ENCODE measurements at places on chromosomes 5 and 9.

DNA sequence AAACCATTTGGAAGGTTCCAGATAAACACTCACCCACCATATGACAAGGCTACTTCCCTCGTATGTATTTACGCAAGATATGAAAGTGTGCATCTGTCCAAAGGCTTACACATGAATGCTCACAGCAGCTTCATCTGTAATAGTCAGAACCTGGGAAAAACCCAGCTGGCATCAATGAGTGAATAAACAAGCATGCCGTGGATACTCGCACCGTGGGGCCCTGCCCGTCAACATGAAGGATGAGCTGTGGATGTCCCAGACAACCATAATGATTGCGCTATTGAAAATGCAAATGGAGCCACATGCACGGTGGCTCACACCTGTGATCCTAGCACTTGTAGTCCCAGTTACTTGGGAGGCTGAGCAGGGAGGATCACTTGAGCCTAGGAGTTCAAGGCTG is 60.6 kb upstream of the FCN1 start:
- DNase-seq = no peak

- DNase-seq = no peak
Observed at GRCh38 chr5:14959399-14960119, 88.0 kb upstream of the ANKH start.

DNA sequence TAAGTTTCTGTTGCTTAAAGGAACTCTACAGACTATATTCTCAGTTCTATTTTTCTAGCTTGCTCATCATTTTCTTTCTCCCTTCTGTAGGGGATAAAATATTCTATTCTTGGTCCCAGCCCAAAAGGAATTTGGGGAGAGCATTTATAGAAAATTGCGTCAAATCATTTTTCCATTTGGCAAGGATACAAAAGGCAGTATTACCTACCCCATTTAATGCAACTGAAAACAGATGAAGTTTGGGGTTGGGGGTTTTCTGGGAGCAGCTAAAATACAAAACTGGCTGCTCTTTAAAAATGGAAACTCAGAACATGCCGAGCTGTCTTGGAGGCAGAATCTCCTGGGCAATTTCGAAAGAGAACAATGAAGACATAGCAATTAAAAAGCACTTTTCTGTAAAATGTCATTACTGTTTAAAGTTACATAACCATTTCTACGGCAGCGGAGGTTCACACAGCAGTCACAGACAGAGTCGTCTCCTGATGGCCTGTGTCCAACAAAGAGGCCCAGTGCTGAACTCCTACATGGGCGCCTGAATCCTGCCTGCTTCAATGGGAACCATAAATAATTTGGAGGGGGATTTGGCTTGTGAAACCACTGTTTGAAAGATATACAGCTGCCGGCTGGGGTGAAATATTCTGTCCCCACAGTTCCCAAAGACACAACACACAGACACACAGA is 152.4 kb downstream of the BRINP1 start:
- no peak for DNase-seq

DNA sequence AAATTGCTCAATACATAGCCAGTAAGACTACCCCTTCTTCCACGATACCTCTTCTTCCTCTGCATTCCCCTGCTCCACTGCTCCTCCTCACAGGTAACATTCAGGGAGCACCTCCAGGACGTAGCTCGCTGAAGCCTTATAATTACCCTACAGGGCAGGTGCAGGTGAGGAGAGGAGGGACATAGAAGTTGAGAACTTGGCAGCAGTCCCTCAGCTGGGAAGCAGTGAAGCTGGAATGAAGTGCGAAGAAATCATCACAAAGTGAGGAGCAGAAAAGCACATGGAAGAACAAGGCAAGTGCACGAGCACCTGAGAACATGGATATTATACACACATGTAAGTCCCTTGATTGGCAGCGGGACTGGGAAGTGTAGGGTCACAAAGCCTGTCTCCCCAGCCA is 118.2 kb downstream of the HSD17B3 start:
- DNase-seq = no peak

GRCh38 chr9:83598487-83598886 is 24.5 kb upstream of the IDNK start:
- no peak for DNase-seq

DNA sequence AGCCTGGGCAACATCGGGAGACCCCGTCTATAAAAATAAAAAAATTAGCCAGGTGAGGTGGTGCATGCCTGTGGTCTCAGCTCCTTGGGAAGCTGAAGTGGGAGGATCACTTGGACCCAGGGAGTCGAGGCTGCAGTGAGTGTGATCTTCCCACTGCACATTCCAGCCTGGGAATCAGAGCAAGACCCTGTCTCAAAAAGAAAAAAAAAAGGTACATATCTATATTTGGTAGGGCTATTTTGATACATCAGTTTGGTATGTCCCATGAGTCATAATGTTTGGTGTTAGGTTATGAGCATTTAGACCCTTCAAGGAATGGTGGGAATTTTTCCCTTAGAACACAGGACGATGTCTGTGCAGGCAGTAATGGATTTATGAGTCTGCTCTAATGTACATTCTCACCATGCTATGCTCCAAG is 55.3 kb upstream of the POU4F3 start:
- no peak for DNase-seq

- DNase-seq = no peak
Observed at GRCh38 chr5:169273451-169273850, 27.5 kb downstream of the SLIT3 start.

DNA sequence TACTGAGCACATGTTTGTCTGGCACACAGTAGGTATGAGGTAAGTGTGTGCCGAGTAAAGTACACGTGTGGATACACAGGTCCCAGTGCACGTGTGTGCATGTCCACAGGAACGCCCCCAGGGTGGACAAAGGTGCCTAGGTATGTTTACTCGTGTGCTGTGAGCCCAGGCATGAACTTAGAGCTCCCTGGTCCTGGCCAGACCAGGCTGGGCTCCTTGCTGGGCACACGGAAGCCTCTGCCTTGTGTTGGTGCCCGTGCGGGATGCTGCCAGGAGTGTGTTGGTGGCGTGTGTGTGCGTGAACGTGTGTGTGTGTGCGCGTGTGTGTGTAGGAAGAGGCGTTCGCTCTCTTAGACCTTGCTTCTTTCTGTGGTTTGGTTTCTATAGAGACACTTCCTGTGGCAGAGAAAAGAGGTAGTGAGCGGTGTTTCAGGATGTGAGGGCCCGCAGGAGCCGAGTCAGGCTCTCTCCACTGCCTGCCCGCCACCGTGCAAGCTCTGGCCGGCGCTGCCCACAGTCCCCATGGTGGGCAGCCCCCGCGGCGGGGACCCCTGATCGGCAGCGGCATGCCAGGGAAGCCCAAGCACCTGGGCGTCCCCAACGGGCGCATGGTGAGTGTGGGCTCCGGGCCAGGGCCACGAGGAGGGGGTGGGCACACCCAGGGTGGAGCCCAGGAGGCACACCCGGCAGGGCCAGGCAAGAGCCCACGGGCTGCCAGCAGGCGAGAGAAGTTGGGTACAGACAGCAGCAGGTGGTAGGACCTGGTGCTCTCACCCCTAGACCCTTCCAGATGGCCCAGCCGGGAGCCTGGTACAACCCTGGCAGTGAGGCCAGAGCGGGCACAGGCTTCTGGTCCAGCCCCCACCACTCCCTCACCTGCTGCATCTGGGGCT is at the start of gene RGS14:
Gene RGS14, plus strand, starts transcription at position 466 of the 893 bp plus-strand sequence. Its CDS starts 101 bp downstream, at position 567.
- DNase-seq = peak; percentile 72

- DNase-seq = no peak
Observed at GRCh38 chr5:138148811-138149210, 9.6 kb upstream of the NME5 start.

DNA sequence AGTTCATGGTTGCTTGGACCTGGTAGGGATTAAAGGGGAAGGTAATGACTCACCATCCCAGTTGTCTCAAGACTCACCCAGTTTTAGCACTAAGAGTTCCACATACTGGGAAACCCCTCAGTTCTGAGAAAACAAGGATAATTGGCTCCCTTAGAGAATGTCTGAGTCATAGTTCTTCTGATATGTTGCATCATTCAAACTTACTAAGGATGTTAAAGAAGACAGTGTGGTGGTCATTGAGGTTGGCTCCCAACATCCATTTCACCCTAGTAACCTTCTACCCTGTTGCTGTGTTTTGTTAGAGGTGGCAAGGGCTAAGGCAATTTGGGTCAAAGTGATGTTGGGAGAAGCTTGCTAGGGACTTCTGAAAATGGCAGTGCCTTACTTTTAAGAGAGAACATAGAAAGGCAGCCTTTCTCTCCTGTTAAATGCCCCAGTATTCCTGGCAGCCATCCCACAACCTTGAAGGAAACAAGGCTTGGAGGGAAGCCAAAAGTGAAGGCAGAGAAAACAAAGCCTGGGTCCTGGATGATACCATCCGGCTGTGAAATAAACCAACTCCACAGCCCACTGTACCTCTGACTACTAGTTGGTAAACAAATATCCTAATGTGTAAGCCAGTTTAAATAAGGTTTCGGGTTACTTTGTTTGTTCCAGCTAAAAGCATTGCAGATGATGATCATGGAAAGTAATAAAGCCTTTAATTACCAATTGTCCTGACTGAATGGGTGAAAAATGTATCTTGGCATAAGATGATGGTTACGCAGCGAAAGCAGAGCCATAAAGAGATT is 80.4 kb upstream of the ADAMTSL1 start:
- no peak for DNase-seq

DNA sequence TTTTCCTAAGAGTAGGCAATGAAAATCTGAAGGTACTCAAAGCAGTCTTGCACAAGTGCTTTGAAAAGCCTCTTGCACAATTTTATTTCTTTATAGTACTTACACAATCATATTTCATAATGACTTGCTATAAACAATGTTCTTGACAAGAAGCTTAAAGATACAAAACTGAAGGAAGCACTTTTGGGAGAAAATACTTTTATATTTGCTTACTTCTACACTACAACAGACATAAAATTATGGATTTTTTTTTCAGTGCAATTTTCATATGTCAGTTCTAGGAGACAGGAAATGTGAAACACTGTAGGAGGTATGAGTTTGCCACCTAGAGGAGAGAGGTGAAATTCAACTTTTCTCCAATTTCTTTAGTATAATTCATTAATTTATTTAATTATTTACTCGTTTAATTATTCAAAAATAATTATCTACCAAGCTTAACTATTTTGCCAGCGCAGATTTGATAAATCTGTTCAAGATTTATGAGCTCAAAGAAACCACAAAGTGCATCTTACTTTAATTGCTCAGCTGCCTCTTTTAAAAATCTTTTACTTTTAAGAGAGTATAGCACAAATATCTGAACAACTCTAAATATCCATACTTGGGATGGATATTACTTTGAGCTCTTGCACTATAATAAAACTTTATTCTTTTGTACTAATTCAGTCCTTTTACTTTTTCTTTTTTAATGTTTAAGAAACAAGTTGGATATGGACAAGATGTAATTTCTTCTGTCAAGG is 29.0 kb upstream of the CDKN2B start:
- no peak for DNase-seq

DNA sequence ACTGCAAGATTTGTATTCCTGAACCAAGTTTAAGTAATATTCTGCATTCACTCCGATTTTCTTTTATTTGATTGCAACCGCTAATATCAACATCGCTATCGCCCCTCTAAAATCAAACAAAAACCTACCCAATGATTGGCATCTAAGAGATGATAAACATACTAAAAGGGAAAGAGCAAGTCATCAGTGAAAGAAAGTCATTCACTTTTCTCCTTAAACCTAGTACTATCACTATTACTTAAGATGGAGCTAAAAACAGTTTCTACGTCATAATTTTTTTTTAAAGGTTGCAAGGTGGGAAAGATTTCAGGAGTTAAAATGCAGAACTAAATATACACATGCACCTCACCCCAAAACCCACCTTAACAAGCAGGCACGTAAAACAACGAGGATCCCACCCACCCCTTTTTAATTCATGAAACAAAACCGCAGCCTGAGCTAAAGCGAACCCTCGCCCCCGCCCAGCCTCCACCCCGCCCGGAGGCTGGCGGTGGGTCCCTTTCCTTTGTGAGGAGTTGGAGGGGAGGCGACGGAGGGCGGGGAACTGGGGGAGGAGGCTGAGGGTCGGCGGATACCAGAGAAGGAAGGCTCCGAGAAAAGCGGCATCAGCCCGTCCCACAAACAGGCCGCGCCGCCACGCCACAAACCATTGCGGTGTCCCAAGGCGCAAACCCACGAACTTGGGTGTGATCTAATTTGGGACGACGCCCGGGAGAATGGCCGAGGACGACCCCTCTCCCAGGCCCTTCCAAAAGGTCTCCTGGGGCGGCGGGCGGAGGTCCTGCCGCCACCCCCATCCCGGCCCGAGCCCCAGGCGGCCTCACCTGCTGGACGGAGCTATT is 861 bp downstream of the UBQLN1 start:
- peak; percentile 72 for DNase-seq

DNA sequence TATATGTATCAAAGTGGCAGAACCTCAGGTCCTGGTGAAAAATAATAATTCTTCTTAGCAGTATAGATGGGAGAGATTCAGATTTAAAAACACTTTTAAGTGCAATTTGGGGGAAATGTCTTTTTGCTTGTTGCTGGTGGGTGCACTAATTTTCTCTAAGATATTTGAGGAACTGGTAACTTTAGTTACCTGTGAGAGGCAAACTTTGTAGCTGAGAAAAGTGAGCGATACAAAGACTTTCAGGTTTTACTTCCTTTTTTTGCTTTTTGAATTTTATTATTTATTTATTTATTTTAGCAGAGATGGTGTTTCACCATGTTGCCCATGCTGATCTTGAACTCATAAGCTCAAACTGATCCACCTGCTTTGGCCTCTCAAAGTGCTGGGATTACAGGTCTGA is 303.1 kb upstream of the PTGER4 start:
- no peak for DNase-seq

GRCh38 chr5:169988947-169989346 is 8.7 kb upstream of the INSYN2B start:
- DNase-seq = no peak

DNA sequence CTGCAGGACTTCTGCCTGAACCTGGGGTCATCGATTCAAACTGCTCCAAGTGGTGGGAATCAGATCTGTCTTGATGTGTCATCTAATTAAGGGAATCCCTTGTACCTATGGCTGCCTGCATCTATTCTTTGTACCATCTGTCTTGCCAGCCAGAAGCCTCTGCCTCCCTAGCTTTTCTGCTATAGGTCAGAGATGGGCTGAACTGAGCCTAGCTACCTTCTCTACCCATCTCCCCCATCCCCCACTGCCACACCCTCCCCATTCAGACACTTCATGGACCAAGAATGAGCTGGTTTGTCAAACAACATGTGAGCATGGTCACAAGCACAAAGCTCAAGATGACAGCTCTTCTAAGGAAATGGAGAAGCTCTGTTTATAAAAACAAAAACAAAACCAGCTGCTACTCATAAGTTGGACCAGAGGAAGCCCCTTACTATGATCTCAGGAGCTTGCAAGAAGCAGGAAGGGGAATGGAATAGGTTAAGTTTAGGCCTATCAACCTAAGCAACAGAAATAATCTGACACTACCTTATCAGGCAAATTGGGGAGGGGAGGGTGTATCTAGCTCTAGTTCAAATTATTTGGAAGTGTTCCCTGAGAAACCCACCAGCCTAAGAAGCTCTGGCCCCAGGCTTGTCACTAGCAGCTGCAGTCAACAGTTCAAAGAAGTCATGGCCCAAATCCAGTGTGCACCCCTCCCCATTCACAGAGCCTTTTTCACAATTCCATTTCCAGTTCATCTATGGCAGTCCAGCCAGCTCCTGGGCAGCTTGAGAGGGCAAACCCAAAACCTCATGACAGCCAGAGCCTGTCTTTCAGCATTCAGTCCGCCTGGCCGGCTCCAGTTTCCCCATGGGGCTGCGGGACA is 29.9 kb downstream of the SKP1 start:
- DNase-seq = no peak

GRCh38 chr9:136714096-136714892 is 1.9 kb downstream of the DIPK1B start:
- no peak for DNase-seq

GRCh38 chr5:36900283-36900682 is 23.7 kb downstream of the NIPBL start:
- no peak for DNase-seq
